Urothelium cell line (cell line): ENCODE measurements at places on chromosomes 11 and 22.
A peak's percentile ranks its signal among the peaks of the same experiment; 100 is the strongest.

DNA sequence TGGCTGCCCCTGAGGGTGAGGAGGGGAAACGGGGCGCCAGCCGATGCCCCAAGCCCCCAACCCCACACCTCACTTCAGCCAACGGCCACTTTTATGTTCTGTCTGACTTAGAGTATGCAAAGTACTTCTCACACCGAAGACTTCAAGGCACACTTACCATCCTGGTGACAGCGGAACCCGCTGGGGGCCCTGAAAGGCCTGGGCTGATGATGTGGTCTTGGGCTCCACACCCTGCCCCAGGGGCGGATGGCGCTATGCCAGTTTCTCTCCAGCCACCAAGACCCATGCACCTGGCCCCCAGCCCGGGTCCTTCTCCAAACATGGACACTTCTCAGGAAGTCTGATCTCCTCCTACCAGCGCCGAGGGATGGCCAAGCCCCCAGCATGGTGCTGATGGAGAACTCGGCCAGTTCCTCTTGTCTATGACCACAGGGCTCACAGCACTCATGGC is 175.4 kb downstream of the CTTN start:
- DNase-seq: no peak

DNA sequence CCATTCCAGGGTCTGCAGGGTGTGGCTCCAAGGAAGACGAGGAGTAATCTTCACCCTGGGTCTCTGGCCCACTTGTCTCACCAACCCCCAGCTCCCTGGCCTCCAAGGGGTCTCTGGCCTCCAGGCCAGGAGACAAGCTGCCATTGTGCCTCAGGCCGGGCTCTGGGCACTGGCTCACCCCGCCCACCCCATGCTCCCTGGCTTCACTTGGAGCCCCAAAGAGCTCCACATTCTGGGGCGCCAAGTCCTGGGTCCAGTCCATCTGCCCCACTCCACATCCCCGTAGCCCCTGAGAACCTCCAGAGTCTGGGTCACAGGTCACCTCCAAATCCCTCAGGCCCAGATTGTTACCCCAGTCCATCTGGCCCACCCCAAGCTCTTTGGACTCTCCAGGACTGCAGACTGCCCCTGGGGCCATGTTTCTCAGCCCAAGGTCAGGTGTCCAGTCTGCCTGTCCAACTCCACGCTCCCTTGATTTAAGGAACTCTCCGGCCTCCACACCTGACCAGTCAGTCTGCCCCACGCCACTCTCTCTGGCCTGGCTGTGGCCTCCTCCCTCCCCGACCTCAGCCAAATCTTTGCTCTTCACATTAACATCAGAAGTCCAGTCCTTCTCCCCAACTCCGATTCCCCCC is 16.2 kb downstream of the TNKS1BP1 start:
- DNase-seq: no peak

- no peak for DNase-seq
These were observed 12.3 kb upstream of the TXN2 start for GRCh38 chr22:36493690-36494110.

DNA sequence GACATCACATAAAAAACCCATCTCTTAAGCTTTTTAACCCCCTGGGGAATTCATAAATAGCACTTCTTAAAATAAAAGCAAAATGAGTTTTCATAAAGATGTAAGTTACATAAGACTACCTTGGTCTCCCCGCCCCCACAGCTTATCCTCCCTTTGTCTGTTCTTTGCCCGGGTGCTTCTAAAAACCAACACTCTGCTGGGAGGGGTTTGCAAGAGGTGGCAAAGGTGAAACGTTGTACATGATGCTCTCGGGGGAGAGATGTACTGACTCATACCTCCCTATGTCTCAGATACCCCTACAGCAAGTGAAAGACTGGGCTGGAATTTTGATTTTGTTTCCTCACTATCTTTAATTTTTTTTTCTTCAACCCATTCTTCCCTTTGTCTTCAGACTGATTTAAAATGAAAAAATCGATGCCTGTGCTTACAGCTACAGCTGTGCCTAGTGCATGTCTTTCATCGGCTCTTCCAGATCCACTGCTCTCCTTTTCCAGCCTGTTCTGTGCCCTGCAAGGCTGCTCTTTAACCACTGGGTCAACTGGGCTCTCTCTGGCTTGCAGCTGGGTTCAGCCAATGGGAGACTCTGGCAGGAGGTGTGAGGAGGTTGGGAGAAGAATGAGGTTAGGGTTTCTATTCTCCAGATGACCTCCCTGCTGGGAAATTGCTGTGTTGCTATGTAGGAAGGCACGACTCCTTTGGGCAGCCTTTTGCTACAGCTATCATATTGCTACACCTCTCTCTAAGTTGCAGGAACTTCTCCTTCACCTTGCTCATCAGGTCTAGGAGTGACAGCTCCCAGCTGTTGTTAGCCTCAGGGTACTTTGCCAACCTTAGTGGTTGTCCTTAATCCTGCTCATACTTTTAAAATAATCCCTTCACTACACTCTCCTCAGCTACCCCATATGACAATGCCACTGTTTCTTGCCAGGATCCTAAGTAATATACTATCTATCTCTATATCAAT is 266.5 kb downstream of the TENM4 start:
- DNase-seq: no peak

- DNase-seq: no peak
These were observed 548.5 kb downstream of the SOX6 start for GRCh38 chr11:15807827-15808226.

- DNase-seq: no peak
These were observed 6.0 kb downstream of the CBX6 start for GRCh38 chr22:38866024-38866398.

GRCh38 chr11:60164550-60165075 is 18.3 kb downstream of the MS4A6A start:
- DNase-seq: no peak

DNA sequence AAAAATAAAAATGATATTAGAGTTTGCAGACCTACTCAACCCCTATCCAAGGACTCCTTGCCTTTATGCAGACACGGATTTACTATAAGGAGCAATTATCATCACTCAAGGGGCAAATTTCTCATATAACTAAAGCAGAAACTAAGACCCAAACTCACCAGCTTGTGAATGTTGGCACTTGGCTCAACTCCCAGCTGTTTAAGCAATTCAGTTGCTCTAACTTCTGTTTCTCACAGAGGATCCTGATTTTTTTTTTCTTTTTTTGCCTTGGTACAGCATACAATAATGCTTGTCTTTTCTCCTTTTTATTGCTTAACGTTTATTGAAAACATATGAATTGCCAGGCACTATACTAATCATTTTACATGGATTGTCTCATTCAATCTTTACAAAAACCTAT is 9.6 kb upstream of the CBLIF start:
- no peak for DNase-seq

DNA sequence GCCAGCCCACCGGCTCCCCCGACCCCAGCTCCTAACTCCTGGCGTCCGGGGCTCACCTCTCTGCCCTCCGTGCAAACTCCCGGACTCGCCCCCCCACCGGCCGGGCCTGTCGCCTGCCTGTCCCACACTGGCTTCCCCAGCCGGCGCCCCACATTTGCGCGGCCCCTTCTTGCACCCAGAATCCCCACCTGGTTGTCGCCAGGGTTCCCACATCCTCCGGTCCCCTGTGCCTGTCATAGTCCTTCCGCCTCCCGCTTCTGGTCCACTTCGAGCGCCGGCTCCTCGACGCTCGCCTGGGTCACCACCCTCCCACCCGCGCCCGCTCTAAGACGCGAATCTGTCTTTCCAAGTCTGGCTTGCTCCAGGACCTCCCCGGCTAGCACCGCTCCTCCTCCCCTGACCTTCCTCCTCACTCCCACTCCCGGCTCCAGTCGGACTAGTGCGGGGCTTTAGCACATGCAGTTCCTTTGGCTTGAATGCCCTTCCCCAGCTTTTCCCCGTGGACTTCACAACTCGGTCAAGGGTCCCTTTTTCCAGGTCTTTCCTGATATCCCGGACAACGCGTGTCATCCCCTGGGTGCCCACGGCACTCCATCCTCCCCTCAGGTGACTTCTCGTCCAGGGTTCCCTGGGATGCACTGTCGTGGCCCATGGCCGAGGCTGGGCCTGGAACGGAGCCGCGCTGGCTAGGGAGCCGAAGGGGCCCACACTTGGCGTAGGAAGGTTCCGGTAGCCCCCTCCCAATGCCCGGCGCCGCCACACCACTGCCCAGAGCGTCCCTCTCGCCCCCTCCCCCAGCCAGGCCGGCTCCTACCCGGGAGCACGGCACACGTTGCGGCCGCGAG is 635 bp downstream of the SCARF2 start:
- DNase-seq: peak; percentile 65

- no peak for DNase-seq
These were observed 52.0 kb downstream of the MUC6 start for GRCh38 chr11:984546-984945.

- DNase-seq: no peak
These were observed 66.8 kb upstream of the E2F8 start for GRCh38 chr11:19307498-19307897.

- no peak for DNase-seq
These were observed 55.9 kb downstream of the LRRC32 start for GRCh38 chr11:76614471-76615179.

DNA sequence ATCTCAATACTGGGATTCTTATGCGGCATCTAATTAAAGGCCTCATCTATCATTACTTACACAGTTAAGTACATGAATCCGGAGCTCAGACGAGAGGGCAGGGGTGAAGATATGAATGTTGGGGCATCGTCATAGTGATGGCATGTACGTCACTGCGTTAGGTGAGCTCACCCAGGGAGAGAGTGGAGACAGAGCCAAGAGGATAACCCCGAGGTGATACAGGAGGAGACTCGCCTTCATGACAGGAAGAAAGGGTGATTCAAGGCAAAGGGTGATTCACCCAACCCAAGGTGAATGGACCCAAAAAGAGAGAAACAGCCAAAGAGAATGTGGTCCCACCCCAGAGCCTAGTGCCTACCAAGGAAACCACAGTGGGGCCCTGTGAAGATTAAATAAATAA is 132.9 kb upstream of the BLID start:
- peak; percentile 7 for DNase-seq

GRCh38 chr11:122345586-122345985 is 229.6 kb upstream of the BLID start:
- DNase-seq: no peak

DNA sequence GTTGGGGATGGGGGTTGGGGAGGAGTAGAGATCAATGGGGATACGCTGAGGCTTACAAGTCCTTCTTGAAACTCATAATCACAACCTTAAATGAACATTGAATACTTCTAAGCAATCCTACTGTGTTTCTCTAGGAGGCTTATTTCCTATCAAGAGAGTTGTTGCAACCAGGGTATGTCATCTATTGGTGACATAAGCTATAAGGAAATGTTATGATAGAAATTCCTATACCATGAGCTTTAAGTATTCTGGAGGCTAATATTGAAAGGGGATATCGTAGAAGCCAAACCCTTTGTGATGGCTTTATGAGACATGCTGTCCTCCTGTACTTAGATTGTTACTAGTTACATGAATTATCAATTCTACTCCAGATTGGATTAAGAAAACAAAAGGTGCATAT is 72.9 kb downstream of the DKK3 start:
- DNase-seq: no peak

GRCh38 chr11:86592659-86593451 is 79.6 kb downstream of the ME3 start:
- peak; percentile 81 for DNase-seq

DNA sequence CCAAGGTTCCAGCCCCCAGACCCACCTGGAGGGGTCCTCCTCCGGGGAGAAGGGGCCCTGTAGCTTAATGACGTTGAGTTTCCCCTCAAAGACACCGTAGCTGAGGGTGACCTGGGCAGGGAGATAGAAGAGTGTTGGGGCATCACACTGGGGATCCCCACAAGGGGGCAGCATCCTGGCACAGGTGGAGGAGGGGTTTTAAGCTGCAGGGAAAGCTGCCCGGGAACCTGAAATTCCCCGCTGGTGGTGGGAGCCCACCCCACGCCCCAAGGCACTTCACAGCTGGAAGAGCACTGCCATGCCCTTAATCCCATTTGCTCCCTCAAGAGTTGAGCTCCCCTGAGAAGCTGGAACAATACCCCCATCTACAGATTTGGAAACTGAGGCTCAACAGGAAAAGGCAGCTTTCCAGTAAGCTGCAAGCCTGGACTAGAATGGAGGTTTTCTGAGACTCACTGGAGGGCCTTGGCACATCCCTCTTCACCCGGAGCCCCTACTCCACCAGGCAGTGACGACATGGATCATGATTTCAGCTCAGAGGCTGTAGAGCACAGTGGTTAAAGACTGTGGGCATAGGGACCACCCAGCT is 13.7 kb downstream of the MFNG start:
- peak; percentile 57 for DNase-seq
